ENCODE measurements at places on chromosomes 4 and X.

DNA sequence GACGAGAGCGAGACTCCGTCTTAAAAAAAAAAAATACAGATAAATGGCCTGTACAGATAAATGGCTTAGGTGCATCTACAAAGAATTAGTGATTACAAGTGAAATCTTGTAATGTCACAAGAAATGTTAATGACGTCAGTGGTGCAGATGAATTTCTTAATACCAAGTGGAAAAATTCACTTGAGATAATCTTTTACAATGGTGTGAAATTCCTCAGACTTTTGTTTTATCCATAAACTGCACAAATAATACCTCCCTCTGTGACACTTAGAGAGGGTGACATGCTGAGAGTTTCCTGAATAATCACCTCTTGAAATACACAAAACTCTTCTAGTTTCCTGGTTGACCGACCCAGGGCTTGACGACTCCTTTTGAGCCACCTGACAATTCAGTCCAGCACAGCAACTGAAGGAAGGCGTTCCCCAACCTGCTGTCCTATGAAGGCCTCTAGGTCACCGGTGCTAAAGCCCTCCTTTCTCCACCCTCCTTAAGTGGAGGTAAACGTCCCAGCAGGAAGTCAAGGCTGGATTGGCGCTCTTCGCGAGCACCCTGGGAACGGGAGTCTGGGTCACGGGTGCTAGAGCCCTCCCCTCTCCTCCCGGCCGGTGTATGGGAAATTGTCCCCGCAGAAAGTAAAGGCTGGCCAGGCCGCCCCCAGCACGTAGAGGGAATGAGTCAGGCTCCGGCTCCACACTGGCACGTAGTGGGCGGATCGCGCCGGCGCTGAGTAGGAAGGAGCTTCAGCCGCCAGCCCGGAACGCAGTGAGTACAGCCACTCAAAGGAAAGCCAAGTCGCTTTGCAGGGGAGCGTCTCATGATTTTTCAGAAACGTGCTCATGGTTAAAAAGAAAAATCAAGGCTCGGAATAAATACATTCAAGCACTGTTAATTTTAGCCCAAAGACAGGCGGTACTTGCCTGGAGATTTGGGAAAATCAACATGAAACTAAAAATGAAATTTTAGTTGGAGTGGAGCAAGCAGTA lies at the start of gene TMEM144:
TMEM144 (plus strand) TSS at position 662 of the 983 bp plus-strand sequence. CDS start 2,182 bp downstream, outside the sequence.
- peak; percentile 89 for DNase-seq

GRCh38 chr4:6449746-6450369 lies 22.6 kb downstream of the PPP2R2C start:
- no peak for DNase-seq

DNA sequence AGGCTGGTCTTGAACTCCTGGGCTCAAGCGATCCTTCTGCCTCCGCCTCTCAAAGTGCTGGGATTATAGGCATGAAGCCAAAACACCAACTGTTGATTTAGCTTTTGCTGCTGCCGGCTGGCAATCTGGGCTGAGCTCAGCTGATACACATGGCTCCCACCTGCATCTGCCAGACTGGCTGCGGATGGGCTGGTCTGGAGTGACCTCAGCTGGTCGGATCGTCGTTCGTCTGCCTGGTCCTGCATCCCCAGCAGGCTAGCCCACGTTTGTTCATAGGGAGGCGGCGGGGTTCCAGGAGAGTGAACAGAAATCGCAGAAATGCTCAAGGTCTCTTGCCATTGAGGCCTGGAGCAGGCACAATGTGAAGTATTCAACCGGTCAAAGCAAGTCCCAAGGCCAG lies 74.4 kb upstream of the DDX3X start:
- no peak for DNase-seq

DNA sequence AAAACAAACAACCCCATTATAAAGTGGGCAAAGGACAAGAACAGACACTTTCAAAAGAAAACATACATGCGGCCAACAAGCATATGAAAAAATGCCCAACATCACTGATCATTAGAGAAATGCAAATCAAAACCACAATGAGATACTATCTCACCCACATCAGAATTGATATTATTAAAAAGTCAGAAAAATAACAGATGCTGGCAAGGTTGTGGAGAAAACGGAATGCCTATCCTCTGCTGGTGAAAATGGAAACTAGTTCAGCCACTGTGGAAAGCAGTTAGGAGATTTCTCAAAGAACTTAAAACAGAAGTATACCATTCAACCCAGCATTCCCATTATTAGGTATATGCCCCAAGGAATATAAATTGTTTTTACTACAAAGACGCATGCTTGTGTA lies 112.5 kb downstream of the JADE1 start:
- DNase-seq = no peak
